ENCODE measurements at places on chromosomes 3 and 15. TPM values are rescaled to one million over a fixed set of nuclear protein-coding genes. Genes with fewer than 3 reads are reported as not detected.

The PRKAR2A gene
- total RNA-seq, result 50.8 TPM

The SELENOK gene
- 38.8 TPM for total RNA-seq

The AGBL1 gene
- total RNA-seq, result not detected

The LRRC2 gene
- total RNA-seq, result 1.3 TPM

The GABPB1 gene
- total RNA-seq, result 15.8 TPM

The POPDC2 gene
- total RNA-seq, result 4.2 TPM

The DLL4 gene
- not detected for total RNA-seq

The HRH1 gene
- not detected for total RNA-seq

The PDCD10 gene
- 41.5 TPM for total RNA-seq

The TRIM71 gene
- 0.32 TPM for total RNA-seq

DNA sequence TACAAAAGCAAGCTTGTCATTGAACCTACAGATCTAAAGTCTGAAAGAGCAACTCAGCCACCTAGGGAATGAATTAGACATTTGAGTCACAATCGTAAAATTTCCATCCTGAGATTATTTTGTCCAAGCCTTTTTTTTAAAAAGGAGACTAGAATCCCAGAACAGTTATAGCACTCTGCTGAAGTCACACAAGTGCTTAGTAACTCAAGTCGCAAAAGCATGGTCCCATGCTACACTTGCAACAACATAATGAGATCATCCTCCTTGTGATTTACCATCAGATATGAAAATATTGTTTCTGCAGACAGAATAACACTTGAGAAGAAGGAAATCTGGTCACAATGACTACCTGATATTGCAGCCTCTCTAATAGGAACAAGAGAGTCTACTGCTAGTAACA lies 106.7 kb downstream of the ZIC4 start:
- DNase-seq, result no peak

DNA sequence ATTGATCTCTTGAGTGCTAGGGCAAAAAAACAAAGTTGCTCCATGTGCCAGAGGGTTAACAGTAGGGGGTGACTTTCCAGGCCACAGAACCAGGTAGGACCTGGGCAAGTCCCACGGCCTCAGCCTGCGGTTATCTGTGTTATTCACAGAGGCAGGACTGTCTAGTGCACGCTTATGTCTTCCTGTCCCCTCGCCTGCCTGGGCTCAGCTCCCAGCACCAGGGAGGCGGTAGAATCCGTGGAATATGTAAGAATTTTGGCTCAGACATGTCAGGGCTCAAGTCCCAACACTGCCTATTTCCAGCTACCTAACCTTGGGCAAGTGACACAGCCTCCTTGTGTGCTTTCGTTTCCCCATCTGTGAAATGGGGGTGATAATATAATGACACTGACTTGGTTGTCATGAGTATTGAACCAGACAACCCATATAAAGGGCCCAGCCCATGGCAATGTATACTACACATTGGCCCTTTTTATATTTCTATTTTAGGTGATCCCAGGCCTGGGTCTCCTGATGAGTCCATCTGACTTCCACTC lies 44.3 kb upstream of the FLNB start:
- DNase-seq, result no peak

GRCh38 chr15:88476635-88477060 lies 9.1 kb downstream of the MRPS11 start:
- no peak for DNase-seq

DNA sequence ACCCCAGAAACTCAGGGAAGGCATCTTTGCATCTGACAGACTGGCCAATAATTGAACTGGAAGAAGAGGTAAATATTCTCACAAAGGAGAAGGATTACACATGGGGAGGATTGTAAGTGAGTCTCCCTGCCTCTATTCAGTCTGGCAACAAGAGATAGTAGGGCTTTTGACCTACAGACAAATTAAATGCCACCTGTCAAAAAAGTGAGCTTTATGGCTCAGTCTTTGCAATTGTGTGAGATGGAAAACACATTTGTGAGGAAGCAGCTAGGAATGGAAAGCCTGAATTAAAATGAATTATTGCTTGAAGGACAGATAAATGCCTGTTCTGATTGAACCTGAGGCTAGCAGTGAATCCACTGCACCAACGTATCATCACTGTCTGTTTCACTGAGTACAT lies 173.3 kb upstream of the GOLIM4 start:
- no peak for DNase-seq

- no peak for DNase-seq
These were observed 363.7 kb upstream of the RGMA start for GRCh38 chr15:93452537-93453211.

- no peak for DNase-seq
These were observed 29.6 kb downstream of the SFMBT1 start for GRCh38 chr3:53016236-53016635.

GRCh38 chr15:58988006-58988785 lies 733 bp downstream of the RNF111 start:
- DNase-seq, result peak; percentile 3

GRCh38 chr3:7254251-7254650 lies 393.3 kb downstream of the GRM7 start:
- DNase-seq, result no peak

GRCh38 chr3:122580470-122580869 lies 3.0 kb downstream of the PARP15 start:
- DNase-seq, result no peak

GRCh38 chr3:154852515-154852914 lies 227.6 kb upstream of the MME start:
- no peak for DNase-seq

- DNase-seq, result no peak
These were observed 2.0 kb downstream of the NRROS start for GRCh38 chr3:196641333-196642054.

GRCh38 chr3:120726791-120727190 lies 15.5 kb downstream of the RABL3 start:
- no peak for DNase-seq

- DNase-seq, result no peak
These were observed 44.6 kb downstream of the TLE3 start for GRCh38 chr15:70053001-70053715.

DNA sequence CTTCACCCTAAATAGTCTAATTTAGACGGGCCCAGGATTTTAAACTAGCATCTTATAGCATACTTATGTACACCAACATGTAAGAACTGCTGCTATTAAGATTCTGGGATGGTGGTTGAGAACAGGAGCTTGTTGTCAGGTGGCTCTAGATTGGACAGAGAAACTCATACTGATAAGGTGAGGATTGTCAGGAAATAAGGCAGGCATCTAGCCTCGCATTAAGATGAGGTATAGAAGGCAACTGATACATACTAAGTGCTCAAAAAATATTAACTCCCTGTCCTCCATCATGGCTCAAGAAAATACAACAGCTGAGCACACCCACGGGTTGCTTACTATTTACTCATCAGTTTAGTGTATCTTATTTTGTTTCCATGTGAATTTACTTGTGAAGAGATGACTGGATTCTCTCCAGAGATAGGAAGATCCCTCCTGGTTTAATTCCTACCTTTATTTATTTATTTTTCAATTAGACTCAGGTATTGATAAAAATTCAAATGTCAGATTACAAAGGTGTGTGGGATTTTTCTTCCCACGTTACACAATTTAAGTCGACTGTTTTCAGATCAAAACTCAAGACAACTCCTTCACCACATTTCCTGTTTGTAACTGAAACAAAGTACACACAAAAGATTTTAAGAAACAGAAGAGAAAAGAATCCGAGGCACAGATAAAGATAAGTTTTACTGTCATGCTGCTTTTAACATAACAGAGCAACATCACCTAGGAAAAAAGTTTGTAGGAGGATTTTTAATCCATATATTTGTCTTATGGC lies at the start of gene TRAT1:
TSS of gene TRAT1 (plus strand) at position 664 of the 775 bp plus-strand sequence. CDS start 142 bp downstream, outside the sequence.
- no peak for DNase-seq

DNA sequence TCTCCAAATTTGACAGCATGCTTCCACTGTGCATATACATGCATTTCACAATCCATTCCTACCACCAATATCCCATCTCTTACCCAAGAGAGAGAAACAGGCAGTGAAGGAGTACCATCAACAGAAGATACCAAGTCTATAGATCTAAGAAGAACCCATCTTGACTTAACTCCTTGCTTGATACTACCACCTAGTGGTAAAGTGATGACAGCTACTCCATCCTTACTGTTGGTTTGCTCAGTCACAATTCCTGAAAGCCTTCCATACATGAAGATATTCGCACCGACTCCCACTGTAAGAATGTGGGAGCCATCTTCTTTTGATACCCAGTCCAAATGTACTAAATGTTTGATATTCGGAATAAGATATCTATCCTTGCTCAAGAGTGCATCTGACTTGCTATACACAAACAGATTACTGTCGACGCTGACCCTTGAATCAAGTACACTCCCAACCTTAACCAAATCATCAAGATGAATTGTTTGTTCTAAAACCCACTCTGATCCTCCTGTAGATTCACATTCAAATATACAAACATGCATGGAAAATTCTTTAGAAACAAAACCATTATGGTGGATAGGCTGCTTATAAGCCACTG lies 123.1 kb downstream of the DMXL2 start:
- no peak for DNase-seq

GRCh38 chr3:34998902-34999301 lies 640.4 kb upstream of the ARPP21 start:
- DNase-seq, result no peak

GRCh38 chr15:95405447-95405846 lies 925.1 kb upstream of the NR2F2 start:
- no peak for DNase-seq

- DNase-seq, result no peak
These were observed 1.4 kb downstream of the VHL start for GRCh38 chr3:10142707-10143560.

- DNase-seq, result no peak
These were observed 21.6 kb upstream of the CNBP start for GRCh38 chr3:129205109-129205832.

GRCh38 chr15:70265986-70266385 lies 168.3 kb upstream of the TLE3 start:
- no peak for DNase-seq

DNA sequence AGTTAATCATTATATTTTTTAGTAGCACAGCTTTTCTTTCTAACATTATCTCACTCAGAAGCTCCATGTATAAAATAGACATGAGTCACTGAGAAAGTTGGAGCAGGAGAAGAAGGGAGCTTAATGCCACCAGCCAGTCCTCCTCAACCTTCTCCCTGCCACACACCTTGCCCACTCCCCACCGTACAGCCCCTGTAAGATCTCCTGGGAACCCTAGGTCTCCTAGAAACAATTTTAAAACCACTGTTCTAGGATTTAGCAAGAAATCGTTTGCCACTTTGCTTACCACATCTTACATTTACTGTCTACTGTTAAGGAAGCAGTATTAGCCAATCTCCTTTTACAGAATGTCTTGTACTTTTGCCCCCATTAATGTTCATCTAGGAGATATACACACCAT lies 170.1 kb upstream of the SNTN start:
- no peak for DNase-seq

DNA sequence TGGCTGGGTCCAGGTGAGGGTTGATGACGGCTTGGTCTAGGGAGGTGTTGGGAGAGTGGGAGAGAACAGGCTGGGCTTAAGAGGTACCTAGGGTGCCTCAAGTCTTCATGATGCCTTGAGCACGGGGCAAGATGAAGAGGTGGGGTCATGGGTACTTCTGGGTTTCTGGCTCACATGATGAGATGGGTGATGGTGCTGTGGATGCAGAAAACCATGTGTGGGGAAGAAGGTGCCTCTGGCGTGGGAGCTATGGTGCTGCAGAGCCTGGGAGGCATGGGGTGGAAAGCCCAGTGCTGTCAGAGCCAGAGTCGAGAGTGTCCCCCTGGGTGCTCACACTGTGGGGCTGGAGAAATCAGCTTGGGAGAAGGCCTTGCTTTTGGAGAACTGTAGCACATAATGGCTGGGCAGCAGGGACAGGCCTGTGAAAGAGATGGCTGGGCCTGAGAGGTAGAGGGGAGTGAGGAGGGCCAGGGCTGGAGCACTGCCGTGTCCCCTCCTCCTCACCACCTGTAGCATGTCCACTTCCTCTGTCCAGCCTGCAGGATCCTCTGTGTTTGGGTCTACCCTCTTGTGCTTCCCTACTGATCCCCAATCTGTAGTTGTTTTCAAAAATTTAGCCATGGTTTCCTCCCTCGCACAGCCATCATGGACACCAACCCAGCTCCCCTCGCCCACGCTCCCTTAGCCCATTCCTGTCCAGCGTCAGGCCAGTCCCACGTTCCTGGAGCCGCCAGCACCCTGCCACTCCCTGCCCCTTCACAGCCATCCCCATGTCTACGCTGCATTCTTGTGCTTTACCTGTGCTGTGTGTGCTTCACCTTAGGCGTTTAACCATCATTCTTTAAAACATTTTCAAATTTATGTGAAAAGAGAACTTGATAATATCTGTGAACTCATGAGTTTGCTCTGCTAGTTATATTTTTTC lies 132.0 kb downstream of the EEFSEC start:
- DNase-seq, result no peak

DNA sequence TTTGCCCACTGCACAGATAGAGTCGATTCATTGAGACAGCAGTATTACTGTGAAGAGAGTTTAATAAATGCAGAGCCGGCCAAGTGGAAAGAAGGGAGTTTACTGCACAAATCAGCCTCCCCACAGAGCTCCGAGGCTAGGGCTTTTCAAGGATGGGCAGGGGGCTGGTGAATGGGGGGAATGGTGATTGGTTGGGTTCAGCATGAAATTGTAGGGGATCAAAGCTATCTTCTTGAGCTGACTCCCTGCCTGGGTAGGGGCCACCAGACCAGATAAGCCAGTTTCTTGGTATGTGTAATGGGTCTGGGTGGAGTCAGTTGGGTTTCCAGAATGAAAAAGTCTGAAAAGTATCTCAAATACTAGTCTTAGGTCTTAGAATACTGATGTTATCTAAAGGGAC lies 66.6 kb downstream of the SYNPR start:
- no peak for DNase-seq

DNA sequence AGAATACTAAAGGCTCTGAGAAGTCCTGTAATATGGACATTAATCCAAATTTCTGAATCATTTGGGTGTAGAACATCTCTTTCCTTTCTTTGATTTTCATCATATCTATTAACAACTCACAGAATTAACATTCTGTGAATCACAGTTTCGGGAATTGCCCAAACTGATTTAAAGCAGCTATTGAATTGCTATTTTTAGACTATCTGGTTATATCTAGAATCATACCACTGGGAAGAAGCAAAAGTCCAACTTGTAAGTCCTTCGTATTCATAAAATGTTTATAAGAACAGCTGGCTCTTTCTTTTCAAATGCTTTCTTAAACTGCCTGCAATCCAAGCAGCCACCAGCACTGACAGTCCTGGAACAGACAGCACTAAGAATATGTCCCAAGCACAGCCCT lies 733.0 kb downstream of the NTRK3 start:
- DNase-seq, result no peak

Measured in T-cell (primary cell).